ENCODE measurements at places on chromosomes 3 and 15.
A peak's percentile ranks its signal among the peaks of the same experiment; 100 is the strongest.

- DNase-seq, result no peak
Observed at GRCh38 chr15:74830868-74831267, 4.4 kb downstream of the CPLX3 start.

DNA sequence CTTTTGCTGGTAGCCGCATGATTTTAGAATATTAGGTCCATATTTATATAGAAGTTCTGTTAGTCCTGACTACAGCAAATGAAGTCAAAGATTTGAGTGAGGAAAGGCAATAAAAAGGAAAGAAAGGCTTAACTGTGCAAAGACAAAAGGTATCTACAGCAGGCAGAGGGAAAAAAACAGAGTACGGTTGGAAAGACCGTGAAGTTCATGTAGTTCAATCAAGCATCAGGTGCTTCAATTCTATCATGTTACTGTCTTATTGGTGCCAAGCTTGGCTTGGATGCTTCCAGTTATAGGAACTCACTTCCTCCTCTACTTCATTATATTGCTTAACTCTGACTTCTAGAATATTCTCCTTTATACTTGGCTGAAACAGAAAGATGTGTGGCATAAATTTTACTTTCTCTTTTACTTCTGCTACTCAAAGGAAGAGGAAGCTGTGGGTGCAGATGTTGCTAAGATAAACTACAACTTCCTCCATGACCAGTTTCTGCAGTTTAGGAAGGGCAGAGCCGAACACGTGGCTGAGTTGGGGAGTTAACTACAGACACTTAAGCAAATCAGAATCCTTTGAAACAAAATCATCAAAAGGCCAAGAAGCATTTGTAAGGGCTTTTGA, 72.6 kb upstream of the ZBED2 start:
- peak; percentile 93 for DNase-seq

GRCh38 chr3:59422312-59422711, 372.5 kb upstream of the CFAP20DC start:
- DNase-seq, result peak; percentile 80

GRCh38 chr3:138054057-138054456, 44.1 kb downstream of the CLDN18 start:
- no peak for DNase-seq

DNA sequence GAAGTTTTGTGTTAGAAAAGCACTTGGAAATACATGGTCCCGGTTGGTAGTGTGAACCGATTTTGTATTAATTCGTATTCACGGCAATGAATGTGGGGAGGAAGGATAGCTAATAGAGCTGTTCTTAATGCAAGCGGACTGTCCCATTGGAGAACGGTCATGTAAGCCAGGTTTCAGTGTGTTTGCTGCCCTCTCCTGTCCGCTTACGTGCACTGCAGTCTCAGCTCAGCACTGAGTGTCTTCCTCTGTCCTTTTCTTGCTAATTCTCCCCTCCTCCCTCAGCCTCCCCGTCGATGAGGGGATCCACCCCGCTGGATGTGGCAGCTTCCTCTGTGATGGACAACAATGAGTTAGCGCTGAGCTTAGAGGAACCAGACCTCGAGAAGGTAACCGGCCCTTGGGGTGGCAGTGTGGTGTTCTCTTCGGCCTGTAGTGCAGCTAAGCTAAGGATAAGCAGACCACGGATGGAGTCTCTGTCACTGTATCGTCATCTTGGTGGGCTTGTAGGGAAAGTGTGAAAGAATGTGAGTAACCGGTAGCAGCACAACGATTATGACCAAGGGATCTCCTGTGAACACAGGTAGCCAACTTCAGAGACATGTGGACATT, 267.5 kb upstream of the CHRM5 start:
- DNase-seq, result peak; percentile 61

DNA sequence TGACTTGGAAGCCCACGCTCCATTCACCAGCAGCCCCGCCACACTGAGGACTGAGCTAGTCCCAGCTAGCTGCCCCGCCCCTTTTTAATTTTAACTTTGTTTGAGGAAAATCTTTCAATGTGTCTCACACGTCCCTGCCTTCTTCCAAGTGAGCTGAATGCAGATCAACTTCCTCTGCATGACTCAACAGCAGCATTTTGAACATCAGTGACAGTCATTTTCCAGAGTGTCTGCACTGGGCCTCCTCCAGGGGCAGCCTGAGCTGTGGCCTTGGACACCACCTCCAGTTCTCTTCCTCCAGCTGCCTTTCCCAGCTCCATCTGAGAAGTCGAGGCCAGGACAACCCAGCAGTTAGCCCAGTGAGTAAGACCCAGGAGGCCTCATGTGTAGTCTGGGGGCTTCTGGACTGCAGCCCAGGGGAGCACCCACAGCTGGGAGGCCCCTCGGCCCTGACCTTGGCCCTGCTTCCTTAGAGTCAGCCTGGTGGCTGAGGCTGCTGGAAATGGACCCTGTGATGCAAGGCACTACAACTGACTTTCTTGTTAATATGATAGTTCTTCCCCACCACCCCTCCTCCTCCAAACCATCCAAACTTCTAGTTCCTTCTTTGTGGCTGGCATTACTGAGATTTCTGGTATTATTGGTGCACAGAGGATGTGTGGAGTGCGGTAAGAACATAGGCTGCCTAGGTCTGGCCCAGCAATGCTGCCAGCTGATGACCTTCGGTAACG, 21.4 kb upstream of the ESYT3 start:
- no peak for DNase-seq

GRCh38 chr3:168414149-168414548, 318.4 kb upstream of the GOLIM4 start:
- no peak for DNase-seq

DNA sequence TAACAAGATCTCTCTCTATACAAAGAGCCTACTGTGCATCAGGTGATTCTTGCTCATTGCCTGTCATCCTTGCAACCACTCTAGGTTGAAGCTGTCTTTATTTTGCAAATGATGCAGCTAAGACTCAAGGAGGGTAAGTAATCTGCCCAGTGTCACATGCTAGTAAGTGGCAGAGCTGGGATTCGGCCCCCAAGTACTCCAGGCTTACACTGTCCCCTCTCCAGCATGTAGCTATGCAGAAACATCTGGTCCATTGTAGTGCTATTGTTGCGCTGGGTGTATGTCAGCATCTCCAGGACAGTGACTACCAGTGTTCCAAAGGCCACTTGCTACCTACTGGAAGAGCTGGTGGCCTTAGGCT, 248.9 kb downstream of the SLCO3A1 start:
- DNase-seq, result no peak

GRCh38 chr3:188006726-188007393, 147.1 kb upstream of the LPP start:
- DNase-seq, result no peak

- DNase-seq, result peak; percentile 63
Observed at GRCh38 chr3:13884851-13885703, 5.2 kb upstream of the WNT7A start.

GRCh38 chr3:71075494-71075893, 508.0 kb downstream of the FOXP1 start:
- DNase-seq, result no peak

- DNase-seq, result no peak
Observed at GRCh38 chr3:128170866-128171516, 17.7 kb downstream of the EEFSEC start.

GRCh38 chr15:95932141-95932540, 398.4 kb upstream of the NR2F2 start:
- no peak for DNase-seq

DNA sequence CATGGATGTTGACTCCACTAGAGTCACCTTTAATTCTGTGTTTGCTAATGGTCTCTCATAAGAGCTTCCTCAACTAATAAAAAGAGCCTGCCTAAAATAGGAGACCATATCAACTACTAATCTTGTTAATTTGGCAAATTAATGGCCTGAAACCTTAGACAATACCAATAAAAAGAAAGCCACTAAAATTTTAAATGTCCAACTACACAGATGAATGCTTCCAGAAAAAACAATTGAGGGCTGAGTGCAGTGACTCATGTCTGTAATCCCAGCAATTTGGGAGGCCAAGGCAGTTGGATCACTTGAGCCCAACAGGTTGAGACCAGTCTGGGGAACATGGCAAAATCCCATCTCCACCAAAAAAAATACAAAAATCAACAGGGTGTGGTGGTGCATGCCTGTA, 230.9 kb downstream of the NSUN3 start:
- DNase-seq, result no peak

- DNase-seq, result no peak
Observed at GRCh38 chr3:106197532-106198194, 328.9 kb upstream of the CBLB start.

DNA sequence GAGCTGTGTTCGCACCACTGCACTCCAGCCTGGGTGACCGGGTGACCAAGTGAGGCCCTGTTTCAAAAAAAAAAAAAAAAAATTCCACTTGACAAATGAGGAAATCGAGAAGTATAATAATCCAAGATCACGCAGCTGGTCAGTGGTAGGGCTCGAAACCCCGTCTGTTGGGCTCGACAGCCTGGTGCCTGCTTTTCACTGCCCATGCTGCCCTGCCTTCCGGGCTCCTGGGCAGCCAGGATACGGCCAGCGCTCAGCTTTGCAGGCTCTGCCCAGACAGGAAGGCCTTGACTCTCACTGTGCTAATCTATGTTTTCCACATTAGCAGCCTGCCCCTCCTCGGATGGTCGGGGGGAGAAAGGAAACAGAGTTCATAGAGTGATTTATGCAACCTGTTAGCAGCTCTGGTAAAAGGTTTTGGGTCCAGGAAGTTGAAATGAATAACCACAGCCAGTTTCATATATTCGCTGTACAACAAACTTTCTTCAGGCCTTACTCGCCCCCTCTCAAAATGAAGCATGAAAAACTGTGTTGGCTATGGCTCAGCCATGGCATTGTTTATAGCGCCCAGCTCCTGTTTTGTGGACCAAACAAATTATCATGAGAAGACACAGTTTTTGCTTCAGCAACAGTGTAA, 108.8 kb downstream of the XXYLT1 start:
- DNase-seq, result peak; percentile 27

GRCh38 chr3:54188176-54188791, 65.9 kb downstream of the CACNA2D3 start:
- peak; percentile 12 for DNase-seq

DNA sequence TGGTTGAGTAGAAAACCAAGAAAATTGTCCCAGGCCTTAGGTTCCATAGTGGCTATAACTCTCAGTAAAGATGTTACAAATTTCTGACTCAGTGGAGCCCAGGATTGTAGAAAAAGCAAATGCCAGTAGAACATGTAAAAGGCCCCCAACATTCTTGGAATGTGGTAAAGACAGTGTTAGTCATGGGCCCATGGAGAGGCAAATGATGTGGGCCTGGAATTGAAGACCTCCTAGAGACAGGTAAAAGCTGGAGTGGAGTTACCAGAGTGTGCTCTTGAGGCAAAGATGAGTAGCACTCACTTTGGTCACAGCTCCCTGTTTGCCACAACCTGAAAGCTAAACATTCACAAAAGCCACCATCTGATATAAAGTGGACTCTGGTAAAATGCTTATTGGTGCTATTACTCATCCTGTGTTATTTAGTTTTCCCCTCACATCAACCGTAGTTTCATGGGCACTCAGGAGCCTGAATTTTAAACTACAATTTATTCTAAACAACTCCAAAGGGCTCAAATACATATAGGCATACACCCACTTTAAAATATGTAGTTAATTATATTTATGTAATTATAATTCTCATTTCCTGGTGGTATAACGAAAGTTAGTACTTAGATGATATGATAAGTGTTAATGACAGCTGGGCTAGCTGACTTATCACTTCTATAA, 359.6 kb upstream of the NECTIN3 start:
- no peak for DNase-seq

GRCh38 chr3:158789592-158789991, 12.3 kb upstream of the MFSD1 start:
- peak; percentile 16 for DNase-seq

GRCh38 chr3:59692117-59692516, 642.3 kb upstream of the CFAP20DC start:
- DNase-seq, result no peak

DNA sequence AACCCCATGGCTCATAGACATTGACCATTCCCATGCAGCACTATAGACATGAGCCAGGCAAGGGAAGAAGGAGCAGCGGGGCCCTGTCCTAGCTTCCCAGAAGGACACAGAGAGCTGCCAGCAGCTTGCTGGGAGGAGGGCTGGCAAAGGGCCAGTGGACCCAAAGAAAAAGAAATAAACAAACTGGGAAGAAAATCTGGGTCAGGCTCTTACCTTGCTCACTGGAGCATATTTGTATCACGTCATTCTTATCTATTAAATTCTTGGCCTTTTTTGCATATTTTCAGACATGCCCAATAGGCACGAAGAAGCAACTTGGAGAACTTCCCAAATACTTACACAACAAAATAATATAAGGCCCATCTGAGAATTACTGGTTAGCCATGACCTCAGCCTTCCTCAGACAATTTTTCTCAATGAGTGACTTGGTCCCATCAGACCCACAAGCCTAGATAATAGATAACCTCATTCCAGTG, 28.4 kb downstream of the RASGRP1 start:
- DNase-seq, result no peak

GRCh38 chr3:145817870-145818483, 343.0 kb downstream of the PLOD2 start:
- DNase-seq, result no peak

GRCh38 chr15:78035321-78035751, 42.2 kb downstream of the TBC1D2B start:
- DNase-seq, result no peak

- DNase-seq, result no peak
Observed at GRCh38 chr15:44654858-44655257, 8.6 kb downstream of the SPG11 start.

- no peak for DNase-seq
Observed at GRCh38 chr15:51004103-51004551, 90.6 kb downstream of the TNFAIP8L3 start.
